Mammary epithelial cell (primary cell): ENCODE measurements at places on chromosomes 16 and 17.

DNA sequence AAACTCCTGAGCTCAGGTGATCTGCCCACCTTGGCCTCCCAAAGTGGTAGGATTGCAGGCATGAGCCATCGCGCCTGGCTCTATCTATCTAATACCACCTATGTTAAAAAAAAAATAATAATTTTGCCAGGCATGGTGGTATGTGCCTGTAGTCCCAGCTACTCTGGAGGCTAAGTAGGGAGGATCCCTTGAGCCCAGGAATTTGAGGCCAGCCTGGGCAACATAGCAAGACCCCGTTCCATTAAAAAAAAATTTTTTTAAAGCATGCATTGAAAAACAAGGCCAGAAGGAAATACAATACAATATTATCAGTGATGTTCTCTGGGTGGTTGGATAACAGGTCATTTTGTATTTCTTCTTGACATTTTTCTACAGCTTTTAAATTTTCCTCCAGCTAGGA, 45.2 kb upstream of the HELZ start:
- DNase-seq, result no peak

- DNase-seq, result peak; percentile 91
Observed at GRCh38 chr16:31073142-31073969, 684 bp downstream of the ZNF668 start.

DNA sequence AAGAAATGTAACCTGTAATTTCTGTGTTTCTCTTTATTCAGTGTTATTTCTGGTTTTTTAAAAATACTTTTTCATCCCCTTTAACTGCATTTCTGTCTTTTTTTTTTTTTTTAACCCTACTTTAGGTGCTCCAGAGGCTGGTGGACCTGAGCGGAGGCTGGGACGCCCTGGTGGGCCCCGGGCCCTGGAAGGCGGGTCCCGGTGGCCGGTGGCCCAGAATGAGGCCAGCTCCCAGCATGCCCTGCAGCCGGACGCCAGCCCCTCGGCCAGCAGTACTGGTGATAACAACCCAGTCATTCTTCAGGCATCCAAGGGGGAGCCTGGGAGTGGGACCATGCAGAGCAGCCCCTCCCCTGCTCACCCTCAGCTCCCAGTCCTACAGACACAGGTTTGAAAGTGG, 1.5 kb downstream of the SRCAP start:
- DNase-seq, result no peak

DNA sequence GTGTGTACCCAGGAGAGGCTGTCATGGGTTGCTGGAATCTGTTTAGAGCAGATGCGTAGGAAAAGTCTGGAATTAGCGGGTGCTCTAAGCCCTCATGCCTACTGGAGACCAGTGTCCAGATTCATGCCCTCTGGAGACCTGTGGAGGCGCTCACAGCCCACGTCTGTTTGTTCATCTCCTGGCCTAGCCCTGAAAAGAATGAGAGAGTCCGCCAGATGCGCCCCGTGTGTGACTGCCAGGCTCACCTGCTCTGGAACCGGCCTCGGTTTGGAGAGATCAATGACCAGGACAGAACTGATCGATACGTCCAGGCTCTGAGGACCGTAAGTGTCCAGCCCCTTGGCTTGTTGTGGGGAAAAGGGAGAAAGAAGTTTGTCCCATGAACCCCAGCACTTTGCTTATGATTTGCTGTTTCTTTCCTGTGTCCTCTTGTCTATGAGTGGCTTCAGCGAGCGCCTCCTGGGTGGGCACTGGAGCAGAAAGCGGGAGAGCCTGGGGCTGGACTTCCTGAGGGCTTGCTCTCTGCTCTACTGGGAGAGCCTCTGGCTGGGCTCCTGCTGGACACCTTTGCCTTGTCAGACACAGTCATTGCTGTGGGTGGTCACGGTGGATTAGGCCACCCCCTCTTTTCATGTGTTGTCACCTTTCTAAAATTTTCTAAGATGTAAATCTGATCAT, 35.3 kb downstream of the PRMT7 start:
- DNase-seq, result no peak

GRCh38 chr16:81932668-81933067, 78.6 kb downstream of the SDR42E1 start:
- no peak for DNase-seq

- DNase-seq, result no peak
Observed at GRCh38 chr17:17077101-17077500, 34.8 kb downstream of the MPRIP start.

- no peak for DNase-seq
Observed at GRCh38 chr16:66207139-66207882, 159.2 kb upstream of the CDH5 start.

- no peak for DNase-seq
Observed at GRCh38 chr16:58582971-58583765, 46.5 kb downstream of the CNOT1 start.

DNA sequence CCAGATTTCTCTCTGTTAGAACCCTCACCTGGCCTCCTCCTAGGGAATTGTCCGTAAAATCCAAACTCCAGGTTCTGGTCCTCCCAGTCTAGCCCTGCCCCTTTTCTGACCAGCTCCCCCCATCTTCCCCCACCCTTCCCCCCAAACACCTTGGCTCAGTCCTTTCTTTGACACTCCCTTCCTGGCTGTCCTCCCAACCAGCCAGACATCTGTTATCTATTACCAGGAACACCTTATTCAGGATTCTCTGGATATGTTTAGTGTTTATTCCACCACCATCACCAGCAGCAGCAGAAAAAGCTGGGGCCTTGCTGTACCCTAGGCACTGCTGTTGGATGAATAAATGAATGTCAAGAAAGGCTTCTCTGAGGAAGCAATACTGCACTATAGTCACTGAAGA, 4.0 kb upstream of the CMTM3 start:
- no peak for DNase-seq
